Activated CD4-positive, alpha-beta T cell treated with anti-CD3 and anti-CD28 coated beads, Interleukin-2, amount 10 ng/mL, durations not matched to agents 24 days and 14 days (primary cell): ENCODE measurements at places on chromosomes 6 and 20. TPM values are rescaled to one million over a fixed set of nuclear protein-coding genes. Genes with fewer than 3 reads are reported as not detected.

DNA sequence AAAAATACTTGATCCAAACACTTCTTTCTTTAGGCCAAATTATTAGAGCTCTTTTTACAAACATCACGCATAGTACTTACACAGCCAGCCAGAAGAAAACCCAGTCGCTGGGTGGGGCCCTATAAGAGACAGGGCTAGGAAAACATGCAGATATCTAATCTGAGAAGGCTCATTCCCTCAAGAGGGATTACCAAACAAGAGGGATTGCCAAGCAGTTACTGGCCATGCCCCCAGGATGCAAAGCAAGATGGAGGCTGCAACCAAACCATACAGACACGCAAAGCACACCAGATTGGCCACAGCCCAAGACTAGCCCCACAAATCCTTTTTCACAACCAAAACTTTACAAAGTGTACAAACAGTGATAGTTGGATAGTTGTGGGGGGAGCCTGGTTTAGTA is 1235.4 kb upstream of the GJE1 start:
- no peak for DNase-seq

DNA sequence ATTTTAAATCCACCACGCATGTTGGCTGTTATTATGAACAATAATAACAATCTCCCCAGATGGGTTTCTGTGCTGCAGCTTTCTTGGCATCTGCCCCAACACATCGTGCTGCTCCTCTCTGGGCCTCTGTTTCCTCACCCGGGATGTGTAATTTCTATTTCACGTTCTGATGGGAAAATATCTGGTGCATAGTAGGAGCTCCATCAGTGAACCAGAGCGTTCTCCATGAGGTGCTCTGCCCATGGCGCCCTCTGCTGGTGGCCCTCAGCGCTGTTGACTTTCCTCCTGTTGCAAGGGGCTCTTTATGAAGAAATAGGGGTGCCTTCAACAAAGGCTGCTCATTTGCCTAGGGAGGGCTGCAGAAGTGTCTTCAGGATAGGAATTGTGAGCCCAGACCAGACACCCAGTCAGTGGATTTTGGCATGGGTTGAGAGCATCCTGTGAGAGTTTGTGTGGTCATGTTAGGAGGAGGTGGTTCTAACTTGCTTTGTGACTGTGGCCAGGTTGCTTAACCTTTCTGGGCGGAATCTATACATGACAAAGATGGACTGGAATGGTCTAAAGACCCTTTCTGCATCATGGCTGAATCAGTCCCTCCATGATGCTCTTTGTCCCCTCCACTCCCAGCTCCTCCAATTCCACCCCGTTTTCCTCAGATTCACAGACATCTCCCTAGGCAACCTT is 8.1 kb downstream of the SCRT2 start:
- DNase-seq, result peak; percentile 89

GRCh38 chr6:148342350-148343046 is at the start of gene SASH1:
SASH1 (plus strand) TSS chr6:148342838; CDS start chr6:148343068, 230 bp downstream.
- DNase-seq, result peak; percentile 72

GRCh38 chr20:60046011-60046413 is 87.8 kb downstream of the CDH26 start:
- no peak for DNase-seq

- DNase-seq, result peak; percentile 78
Observed at GRCh38 chr20:21166801-21167200, 40.9 kb downstream of the KIZ start.

Gene DCDC2
- total RNA-seq, result not detected in 2 replicates

Gene XKR7
- not detected in 2 replicates for total RNA-seq
